ENCODE measurements at places on chromosomes 11 and 22. TPM values are rescaled to one million over a fixed set of nuclear protein-coding genes. Genes with fewer than 3 reads are reported as not detected.
A peak's percentile ranks its signal among the peaks of the same experiment; 100 is the strongest.

Gene F2
- 79.7 TPM for total RNA-seq

- no peak overlapping the region for H3K27ac ChIP-seq
- no peak overlapping the region for H3K4me3 ChIP-seq
- H3K36me3 ChIP-seq = no peaks in the 10 kb centered on the region
These were observed 115.0 kb upstream of the CD82 start for GRCh38 chr11:44450295-44450932.

DNA sequence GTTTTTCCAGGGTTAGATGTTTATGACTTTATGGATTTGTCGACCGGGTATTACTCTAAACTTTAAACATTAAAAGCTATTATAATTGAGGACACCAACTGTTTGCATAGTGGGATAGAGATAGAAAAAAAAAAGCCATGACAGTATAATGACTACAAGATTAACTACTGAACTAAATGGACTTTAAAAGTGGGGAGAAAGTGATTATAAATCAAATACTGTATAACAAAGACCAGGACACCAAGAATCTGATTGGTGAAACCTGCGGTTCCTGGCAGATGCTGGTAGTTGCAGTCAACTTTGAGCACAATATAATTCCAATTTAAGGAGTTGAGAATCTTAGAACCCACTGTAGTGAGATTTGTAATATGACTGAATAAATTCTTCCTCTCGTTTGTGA is 2.5 kb downstream of the CRKL start:
- peak overlapping the region; percentile 59 for H3K27ac ChIP-seq
- no peak for DNase-seq
- no peaks in the 10 kb centered on the region for H3K36me3 ChIP-seq
- H3K27me3 ChIP-seq = no peaks in the 10 kb centered on the region
- peak overlapping the region; percentile 94 for H3K4me3 ChIP-seq
- peaks cover 11% of the 10 kb centered on the region for H3K4me1 ChIP-seq

Gene DESI1
- 29.0 TPM for total RNA-seq

DNA sequence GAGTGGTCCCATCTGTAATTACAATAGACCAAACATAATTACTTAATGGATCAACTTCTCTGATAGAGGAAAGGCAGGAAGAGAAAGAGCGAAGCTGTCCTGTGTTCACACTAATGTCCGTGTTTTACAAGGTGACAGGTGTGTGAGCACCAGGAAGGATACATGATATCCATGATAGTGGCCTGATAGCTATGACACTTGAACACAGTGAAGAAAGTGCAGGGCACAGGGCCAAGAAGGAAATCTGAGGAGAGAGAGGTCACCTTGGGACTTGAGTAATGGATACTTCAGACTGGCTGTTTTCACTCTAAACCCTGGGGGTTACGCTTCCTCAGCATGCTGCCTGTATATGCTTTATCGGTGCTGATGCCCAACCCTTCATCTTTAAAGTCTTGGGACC is 29.4 kb downstream of the TUB start:
- no peak for DNase-seq
- H3K27me3 ChIP-seq = no peaks in the 10 kb centered on the region
- H3K36me3 ChIP-seq = no peaks in the 10 kb centered on the region
- peaks cover 5% of the 10 kb centered on the region for H3K4me1 ChIP-seq
- no peak overlapping the region for H3K27ac ChIP-seq

Gene FGF4
- total RNA-seq = not detected

Gene TEAD1
- total RNA-seq = 87.2 TPM

Gene PACSIN3
- 35.2 TPM for total RNA-seq

Gene SHANK2
- total RNA-seq = 17.3 TPM

- no peak overlapping the region for H3K4me3 ChIP-seq
- H3K27me3 ChIP-seq = no peaks in the 10 kb centered on the region
- H3K4me1 ChIP-seq = no peaks in the 10 kb centered on the region
- no peak for DNase-seq
These were observed 35.3 kb downstream of the EXPH5 start for GRCh38 chr11:108558222-108558621.

Gene HBG1
- not detected for total RNA-seq

Gene MALAT1
- total RNA-seq = 8,677 TPM

GRCh38 chr11:75423721-75424120 is 9.3 kb downstream of the KLHL35 start:
- H3K4me3 ChIP-seq = no peak overlapping the region
- H3K36me3 ChIP-seq = no peaks in the 10 kb centered on the region
- no peak overlapping the region for H3K27ac ChIP-seq
- H3K27me3 ChIP-seq = peaks cover under 1% of the 10 kb centered on the region

Gene MED19
- 15.5 TPM for total RNA-seq

GRCh38 chr11:18853086-18853720 is 61.6 kb upstream of the PTPN5 start:
- H3K27ac ChIP-seq = no peak overlapping the region
- H3K4me3 ChIP-seq = no peak overlapping the region
- H3K36me3 ChIP-seq = no peaks in the 10 kb centered on the region
- peak; percentile 68 for DNase-seq

Gene CCDC89
- 0.83 TPM for total RNA-seq

GRCh38 chr11:94130298-94131046 is 1.8 kb downstream of the PANX1 start:
- peaks cover 40% of the 10 kb centered on the region for H3K4me1 ChIP-seq
- H3K36me3 ChIP-seq = no peaks in the 10 kb centered on the region
- DNase-seq = peak; percentile 49
- H3K27me3 ChIP-seq = no peaks in the 10 kb centered on the region

DNA sequence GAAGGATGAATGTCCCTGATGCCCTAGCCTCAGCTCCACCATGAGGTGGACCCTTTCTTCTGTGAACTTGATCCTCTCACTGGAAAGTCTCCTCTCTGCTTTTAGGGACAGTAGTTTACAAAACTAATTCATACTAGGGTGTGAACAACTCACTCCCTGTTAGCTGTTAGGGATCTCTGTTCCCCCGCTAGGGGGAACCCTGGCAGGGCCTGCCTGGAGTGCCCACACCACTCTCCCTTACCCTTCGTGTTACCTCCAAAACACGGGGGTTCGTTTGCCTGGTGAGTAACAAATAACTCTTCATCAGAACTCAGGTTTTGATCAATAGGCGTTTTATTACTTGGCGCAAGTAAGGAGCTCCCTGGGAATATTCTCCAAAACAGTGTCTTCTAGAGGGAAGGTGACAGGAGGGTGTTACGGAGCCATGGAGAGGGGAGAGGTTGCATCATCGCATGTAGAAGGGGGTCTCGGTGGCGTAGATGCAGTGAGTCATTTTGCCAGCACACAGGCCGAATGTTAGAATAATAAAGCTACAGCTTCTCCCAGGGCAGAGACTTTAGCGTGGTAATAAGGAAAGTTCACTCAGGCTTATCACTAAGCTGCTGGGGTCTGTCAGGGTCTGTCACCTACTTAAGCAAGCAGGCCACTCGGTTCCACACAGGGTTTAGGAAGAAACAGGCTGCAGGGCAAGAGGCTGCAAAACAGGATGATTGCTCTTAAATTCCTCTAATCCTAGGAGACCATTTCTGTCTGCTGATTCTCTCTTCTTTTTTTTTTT is 45.8 kb downstream of the C11orf96 start:
- no peak overlapping the region for H3K4me3 ChIP-seq
- H3K27ac ChIP-seq = peak overlapping the region; percentile 60
- H3K36me3 ChIP-seq = no peaks in the 10 kb centered on the region

- no peaks in the 10 kb centered on the region for H3K27me3 ChIP-seq
- H3K27ac ChIP-seq = no peak overlapping the region
- no peaks in the 10 kb centered on the region for H3K36me3 ChIP-seq
- H3K4me3 ChIP-seq = no peak overlapping the region
- DNase-seq = peak; percentile 20
These were observed 291.3 kb downstream of the TBC1D22A start for GRCh38 chr22:47053726-47054141.

DNA sequence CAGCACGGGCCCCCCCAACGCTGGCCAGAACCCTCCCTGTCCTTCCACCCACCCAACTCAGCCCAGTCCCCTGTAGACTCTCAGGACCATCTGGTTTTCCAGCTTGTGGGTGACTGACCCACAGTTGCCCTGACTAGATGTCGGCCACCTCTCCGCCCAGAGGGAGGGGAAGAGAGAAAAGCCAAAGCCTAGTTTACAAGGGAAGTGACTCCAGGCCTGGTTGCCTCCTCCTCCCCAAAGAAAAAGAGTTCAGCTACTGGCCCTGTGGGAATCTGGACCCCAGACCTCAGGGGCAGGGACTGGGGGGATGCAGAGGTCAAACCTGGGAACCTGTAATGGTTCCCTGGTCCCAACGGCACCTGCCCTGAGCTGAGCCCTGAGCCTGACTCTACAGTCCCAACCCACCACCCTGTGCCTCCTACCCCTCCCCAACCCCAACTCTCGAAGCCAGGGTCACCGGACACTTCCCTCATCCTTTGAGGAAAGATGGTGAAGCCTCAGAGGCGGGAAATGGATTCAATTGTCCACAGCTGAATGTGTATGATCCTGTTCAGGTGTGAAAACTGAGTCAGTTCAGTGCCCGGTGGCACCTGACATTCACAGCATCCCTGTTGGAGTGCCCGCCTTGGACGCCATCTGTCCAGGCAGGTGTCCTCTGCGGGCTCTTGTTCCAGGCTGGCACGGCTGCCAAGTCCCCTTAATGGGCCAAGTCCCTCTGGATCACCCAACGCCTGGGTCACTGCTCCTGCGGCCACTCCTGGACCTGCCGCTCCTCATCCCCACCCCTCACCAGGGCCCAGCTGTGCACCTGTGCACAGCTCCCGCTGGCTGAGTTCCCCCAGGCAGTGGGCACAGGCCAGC is 21.0 kb upstream of the WNT7B start:
- H3K36me3 ChIP-seq = no peaks in the 10 kb centered on the region
- no peak overlapping the region for H3K27ac ChIP-seq
- no peak overlapping the region for H3K4me3 ChIP-seq
- H3K4me1 ChIP-seq = peaks cover 5% of the 10 kb centered on the region
- DNase-seq = no peak

DNA sequence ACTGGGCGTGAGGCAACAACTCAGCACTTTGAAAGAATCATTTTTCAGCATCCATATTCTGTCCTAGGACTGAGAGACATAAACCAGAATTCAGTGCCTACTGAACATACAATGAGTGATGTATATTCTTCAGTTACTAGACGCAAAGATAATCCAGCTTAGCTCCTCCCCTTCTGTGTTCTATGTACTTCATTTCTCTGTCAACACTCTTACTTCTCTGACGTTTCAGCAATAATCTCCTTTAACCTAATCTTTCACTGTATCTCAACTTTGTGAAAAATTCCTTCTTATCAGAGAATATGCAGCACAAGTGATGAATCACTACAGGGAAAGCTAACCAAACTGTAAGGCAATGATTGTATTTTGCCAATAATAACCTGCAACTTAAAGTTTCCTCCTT is 2.5 kb upstream of the OR51B5 start:
- no peak overlapping the region for H3K27ac ChIP-seq
- no peaks in the 10 kb centered on the region for H3K4me1 ChIP-seq
- H3K4me3 ChIP-seq = no peak overlapping the region
- DNase-seq = no peak

Gene NCR3LG1
- total RNA-seq = 15.2 TPM

Gene SF3A1
- total RNA-seq = 45.8 TPM

DNA sequence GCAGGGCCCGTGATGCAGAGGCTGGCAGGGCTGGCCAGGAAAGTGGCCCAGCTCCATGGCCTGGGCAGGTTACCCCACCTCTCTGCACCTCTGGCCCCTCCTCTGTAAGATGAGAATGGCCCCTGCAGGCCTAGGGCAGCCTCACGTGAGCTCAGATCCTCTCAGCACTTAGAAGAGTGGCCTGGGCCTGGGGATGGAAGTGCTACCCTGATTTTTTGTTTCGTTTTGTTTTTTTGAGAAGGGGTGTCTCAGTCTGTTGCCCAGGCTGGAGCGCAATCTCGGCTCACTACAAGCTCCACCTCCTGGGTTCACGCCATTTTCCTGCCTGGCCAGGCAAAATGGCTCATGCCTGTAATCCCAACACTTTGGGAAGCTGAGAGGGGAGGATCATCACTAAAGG is 982 bp downstream of the APOBEC3H start:
- no peaks in the 10 kb centered on the region for H3K27me3 ChIP-seq
- DNase-seq = no peak
- H3K27ac ChIP-seq = no peak overlapping the region
- no peak overlapping the region for H3K4me3 ChIP-seq
- no peaks in the 10 kb centered on the region for H3K36me3 ChIP-seq

DNA sequence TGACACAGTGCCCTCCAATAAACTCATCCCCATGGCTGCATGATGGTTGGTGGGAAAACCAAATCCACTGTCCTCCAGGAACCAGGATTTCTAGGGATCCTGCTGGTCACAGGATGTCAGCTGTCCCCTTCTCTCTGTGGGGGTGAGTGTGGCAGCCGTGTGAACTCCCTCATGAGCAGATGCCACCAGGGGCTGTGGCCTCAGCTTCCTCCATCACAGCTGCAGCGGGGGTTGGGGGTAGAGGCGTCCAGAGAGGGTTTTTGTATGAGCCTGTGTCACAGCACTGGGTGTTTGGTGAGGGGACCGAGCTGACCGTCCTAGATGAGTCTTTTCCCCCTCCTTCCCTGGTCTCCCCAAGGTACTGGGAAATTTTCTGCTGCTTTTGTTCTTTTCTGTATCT is 26.4 kb downstream of the IGLL5 start:
- no peak for DNase-seq
- H3K4me1 ChIP-seq = no peaks in the 10 kb centered on the region
- H3K4me3 ChIP-seq = no peak overlapping the region
- no peaks in the 10 kb centered on the region for H3K27me3 ChIP-seq
- no peaks in the 10 kb centered on the region for H3K36me3 ChIP-seq

DNA sequence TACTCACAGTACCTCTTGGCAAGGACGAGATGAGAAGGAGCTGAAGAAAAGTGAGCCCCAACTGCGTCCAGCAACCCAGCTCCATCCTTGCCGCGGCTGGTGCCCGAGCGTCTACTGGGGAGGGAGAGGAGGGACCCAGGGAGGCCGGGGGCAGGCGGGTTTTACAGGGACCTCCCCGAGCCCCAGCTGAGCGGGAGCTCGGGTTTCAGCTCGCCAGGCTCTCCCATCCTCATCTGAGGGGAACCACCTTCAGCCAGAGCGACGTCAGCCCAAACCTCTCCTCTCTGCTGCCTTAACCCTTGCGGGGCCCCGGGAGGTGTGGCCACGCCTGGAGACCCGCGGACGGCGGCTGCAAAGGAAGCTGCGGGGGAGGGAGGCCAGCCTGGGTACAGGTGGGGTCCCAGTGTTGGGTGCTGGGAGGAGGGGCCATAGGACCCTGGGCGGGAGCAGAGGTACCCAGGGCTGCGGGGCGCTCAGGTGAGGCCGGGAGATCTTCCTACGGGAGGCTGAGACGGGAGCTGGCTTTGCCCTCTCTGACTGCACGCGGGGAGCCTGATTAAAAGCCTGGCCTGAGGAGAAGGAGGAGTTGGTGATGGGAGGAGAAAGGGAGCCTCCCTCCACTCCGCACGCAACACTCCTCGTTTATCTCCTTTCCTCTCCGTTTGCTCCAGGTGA is at the start of gene PAMR1:
TSS of gene PAMR1 (minus strand) at position 116 of the 675 bp plus-strand sequence. CDS start at position 85, 31 bp downstream.
- H3K27ac ChIP-seq = peak within 1 kb of the TSS; percentile 12
- peak; percentile 75 for DNase-seq
- no peaks in the 10 kb centered on the region for H3K27me3 ChIP-seq
- no peaks in the 10 kb centered on the region for H3K36me3 ChIP-seq
